ENCODE measurements at places on chromosomes 16 and 17.
A peak's percentile ranks its signal among the peaks of the same experiment; 100 is the strongest.

GRCh38 chr17:602436-602835 lies 112.2 kb downstream of the VPS53 start:
- DNase-seq, result no peak

DNA sequence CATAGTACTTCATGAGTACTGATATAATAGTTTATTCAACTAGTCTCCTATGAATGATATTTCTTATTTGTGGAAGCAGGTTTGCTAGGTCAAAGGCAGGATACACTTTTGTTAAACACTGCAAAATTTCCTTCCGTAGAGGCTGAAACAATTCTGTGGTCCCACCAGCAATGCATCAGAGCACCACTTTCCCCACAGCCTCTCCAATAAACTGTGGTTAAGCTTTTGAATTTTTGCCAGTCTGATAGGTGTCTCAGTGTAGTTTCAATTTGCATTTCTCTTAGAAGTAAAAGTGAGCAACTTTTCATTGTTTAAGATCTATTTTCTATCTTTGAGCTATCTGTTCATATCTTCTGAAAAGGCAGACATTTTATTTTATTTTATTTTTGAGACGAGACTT lies 36.4 kb upstream of the CORO6 start:
- DNase-seq, result no peak

- DNase-seq, result no peak
These were observed 1.9 kb downstream of the PRR15L start for GRCh38 chr17:47955497-47956461.

GRCh38 chr16:8594149-8594666 lies 3.9 kb upstream of the TMEM114 start:
- no peak for DNase-seq

DNA sequence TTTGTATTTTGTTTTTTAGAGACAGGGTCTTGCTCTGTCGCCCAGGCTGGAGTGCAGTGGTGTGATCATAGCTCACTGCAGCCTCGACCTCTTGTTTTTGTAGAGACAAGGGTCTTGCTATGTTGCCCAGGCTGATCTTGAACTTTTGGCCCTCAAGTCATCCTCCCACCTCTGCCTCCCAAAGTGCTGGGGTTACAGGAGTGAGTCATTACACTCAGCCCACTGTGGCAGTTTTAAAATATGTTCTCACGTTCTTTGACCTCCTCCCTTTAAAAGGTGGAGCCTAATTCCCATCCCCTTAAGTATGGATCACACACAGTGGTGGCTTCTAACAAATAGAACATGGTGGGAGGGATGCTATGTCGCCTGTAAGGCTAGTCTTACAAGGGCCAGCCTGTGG lies 67.7 kb downstream of the ZDHHC7 start:
- DNase-seq, result no peak

DNA sequence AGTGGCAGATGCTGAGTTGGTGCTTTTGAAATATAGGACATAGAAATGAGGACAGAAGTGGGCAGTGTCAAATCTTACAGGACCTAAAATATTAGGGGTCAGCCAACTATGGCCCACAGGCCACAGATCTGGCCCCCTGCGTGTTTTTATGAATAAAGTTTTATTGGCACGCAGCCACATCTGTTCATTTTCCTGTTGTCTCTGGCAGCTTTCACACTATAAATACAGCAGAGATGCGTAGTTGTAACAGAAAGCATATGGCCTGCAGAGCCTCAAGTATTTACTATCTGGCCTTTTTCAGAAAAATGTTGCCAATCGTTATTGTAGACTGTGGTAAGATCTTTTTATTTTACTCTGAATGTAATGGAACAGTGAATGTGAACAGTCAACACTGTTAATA lies 82.8 kb downstream of the ABCC6 start:
- no peak for DNase-seq

DNA sequence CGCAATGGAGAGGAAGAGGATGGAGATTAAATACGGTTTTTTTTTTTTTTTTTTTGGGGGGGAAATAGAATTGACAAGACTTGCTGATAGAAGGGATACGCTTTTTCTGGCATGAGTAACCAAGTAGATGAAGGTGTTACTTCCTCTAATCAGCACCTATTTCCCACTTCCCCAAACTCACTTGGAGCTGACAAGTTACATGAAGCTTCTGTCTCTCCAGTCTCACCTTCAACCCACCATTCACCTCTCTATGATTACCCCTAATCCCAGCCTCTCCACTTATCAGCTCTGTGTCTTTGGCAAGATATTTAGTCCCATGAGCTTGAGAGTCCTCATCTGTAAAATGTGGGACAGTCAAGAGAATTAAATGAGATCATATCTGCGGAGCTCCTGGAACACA lies 185.9 kb upstream of the HS3ST3A1 start:
- DNase-seq, result no peak

GRCh38 chr17:73900516-73900915 lies 256.3 kb upstream of the SDK2 start:
- no peak for DNase-seq

DNA sequence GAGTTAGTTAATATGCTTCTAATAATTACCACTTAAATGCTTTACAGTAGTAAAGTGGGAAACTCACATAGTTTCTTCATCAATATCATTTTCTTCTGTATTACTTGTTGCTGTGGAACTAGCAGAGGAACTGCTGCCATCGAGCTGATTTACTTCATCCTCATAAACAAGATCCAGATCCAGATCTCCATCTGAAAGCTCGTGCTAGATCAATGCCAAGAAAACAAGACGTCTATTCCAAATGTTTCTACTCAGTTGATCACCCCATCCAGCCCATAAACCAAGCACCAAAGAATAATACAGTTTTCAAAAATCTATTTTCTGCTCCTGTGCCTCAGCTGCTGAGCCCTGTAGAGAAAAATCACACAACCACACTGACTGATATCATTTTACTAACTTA lies 59.1 kb downstream of the TRIM37 start:
- no peak for DNase-seq

- no peak for DNase-seq
These were observed 32.8 kb downstream of the XYLT1 start for GRCh38 chr16:17437981-17438380.

DNA sequence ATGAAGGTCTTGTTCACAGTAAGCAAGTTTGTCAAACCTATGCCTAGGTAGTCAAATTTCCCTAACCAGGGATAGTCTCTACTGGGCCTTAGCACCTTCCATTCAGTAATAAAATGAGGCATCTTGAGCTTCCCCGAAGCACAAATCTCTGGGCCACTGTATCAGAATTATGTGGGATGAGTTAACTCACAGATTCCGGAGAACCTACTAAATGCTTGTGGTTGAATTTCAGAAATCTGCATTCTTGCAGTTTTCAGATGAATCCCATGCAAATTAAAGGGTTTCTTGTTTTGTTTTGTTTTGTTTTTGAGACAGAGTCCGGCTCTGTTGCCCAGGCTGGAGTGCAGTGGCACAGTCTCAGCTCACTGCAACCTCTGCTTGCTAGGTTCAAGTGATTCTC lies 478.8 kb upstream of the HSBP1 start:
- DNase-seq, result no peak

GRCh38 chr17:56715613-56716357 lies 117.9 kb downstream of the C17orf67 start:
- DNase-seq, result peak; percentile 89

DNA sequence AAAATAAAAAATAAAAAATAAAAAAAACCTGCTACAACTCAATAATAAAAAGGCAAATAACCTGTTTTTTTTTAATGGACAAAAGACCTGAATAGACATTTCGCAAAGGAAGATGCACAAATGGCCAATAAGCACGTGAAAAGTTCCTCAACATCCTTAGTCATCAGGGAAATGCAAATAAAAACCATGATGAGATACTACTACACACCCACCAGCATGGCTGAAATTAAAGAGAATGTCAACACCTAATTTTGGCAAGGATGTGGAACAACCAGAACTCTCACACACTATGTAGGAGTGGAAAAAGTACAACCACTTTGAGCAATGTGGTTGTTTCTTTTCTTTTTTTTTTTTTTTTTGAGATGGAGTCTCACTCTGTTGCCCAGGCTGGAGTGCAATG lies 24.6 kb downstream of the COG7 start:
- no peak for DNase-seq

DNA sequence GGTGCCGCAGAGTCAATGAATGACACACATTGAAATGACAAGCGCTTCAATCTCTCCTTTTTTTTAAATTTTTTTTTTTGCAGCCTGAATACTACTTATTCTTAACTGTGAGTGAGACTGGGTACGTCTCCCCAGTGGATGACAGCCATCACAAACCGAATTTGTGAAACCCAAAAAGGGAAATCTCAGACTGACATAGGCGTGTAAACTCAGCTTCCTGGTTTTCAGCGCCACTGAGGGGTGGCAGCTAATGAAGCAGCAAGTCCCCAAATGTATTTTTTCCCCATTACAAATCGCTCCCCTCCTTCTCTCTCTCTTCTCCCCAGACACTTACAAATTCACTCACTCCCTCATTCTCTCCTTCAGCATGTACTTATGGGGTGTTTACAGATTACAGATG lies 196.0 kb downstream of the MAF start:
- DNase-seq, result no peak

- DNase-seq, result no peak
These were observed 30.8 kb downstream of the ADCY9 start for GRCh38 chr16:4085405-4085970.

DNA sequence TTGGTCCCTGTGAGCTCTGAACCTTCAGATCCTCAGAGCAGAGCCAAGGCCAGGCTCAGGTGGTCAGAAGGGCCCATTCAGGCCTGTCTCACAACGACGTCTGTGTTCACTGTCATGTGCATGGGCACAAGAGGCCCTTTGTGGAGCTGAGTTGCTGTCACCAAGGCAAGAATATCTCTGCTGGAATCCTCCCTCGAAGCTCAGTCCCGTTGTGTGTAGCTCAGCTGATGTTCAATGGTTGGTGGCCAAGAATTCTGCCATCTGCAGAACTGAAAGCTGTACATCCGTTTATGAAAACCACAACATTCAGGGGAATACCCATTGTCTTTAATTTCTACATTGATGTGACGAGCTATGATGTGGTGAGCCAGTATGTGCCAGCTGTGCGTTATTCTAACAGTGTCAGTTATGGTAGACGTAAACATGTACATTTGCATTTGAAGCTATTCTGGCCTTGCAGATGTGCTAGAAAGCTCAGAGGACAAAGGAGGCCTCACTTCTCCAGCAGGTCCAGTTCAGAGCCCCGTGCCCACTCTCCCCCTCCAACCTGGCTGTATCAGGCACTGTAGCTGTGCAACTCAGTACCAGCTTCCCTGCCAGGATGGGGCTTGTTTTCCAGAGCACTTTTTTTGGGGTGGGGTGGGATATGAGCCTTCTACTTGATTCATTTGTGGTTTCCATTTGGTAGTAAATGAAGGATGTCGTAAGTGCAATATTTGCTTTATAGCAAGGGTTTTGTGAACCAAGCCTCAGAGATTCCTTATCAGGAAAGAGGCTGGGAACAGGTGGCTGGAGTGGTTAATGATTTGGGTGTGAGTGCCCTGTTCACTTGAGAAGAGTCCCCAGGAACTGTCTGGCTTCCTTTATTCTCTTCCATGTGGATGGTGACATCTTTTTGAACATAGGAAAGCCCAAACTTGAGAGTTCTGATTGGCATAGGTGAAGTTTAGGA lies 56.1 kb downstream of the B9D1 start:
- peak; percentile 69 for DNase-seq

GRCh38 chr17:80990921-80991644 lies 558 bp upstream of the CHMP6 start:
- DNase-seq, result no peak

DNA sequence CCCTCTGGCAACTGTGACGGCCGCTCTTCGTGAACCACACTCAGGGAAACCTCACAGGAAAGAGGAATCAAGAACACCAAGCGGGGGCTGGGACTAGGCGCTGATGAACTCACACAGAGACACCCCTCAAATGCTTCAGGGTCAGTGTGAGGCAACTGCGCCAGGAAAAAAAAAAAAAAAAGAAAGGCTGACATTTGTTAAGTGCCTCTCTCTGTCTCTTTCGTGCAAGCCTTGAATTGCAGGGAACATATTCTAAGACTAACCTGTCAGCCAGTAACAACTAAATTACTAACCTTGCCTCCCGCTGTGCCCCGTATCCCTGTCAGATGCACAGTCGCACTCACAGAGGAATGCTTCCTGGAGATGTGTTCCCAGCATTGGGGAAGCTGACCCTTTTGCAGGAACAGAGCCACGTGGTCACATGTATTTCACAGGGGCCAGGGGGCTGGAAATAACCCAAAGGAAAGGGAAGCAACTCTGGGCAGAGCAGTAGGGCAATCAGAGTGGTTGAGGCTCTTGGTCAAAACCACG lies 247.8 kb downstream of the XYLT1 start:
- no peak for DNase-seq

DNA sequence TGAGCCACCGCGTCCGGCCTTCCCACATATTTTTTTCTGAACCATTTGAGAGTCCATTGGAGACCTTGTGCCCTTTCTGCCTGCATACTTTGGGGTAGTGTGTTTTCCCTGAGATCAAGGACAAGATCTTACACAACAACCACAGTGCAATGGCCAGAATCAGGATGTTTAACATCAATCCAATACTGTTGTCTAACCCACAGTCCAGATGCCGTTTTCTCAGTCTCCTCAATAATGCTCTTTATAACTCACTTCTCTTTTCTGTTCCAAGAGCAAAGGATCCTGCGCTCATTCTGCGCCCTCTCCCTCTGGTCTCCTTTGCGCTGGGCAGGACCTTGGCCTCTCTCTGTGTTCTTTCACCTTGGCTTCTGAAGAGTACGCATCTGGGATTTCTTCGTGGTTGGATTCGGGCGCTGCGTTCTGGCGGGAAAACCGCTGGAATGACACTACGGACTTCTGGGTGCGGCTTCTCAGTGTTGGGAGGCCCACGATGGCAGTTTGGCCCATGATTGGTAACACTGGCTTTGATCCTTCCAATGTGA lies 16.6 kb downstream of the CBX4 start:
- DNase-seq, result no peak

DNA sequence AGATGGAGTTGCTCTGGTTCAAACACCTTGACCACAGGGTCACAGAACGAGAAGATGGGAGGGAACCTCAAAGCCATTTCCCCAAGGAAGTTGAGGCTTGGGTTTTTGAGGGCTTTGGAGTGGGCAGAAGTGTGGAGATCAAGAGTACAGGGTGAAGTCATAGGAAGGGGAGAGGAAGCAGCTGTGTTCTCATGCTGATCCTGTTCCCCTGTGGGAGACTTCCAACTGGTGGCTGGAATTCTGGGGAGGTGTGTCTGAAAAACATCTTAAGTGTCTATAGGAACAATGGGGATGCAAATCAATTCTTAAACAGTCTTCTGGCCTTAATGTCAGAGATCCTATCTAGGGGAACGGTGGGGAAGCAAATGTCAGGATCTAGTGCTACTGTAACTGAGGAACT lies 38.8 kb upstream of the HSBP1 start:
- DNase-seq, result no peak

GRCh38 chr17:80971704-80972304 lies 19.8 kb upstream of the CHMP6 start:
- no peak for DNase-seq

- DNase-seq, result no peak
These were observed 29.3 kb upstream of the ST6GALNAC1 start for GRCh38 chr17:76672892-76673291.

All from naive thymus-derived CD8-positive, alpha-beta T cell (primary cell).